Activated CD4-positive, alpha-beta memory T cell treated with anti-CD3 and anti-CD28 coated beads for 36 hours (primary cell): ENCODE measurements at places on chromosomes 6 and 20.
A peak's percentile ranks its signal among the peaks of the same experiment; 100 is the strongest.

DNA sequence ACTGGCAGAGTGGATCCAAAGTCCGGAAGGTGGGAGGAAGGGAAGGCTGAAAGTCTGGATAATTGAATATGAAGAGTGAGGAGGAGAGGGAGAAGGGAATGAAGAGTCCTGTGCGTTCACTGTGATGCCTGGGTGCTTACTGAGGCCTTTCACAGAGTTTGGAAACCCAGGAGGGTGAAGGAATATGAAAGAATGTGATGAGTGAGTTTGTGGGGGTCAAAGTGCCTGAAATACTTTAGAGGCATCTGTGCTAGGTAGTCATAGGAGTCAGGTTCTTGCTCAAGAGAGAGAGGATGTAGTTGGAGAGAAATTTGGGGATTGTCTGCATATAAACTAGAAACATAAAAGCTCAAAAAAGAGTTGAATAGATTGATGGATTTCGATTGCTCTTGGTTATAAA lies 20.7 kb downstream of the NKX2-4 start:
- DNase-seq: no peak

- peak; percentile 8 for DNase-seq
Measured at GRCh38 chr6:123804014-123804786, 535 bp downstream of the NKAIN2 start.

DNA sequence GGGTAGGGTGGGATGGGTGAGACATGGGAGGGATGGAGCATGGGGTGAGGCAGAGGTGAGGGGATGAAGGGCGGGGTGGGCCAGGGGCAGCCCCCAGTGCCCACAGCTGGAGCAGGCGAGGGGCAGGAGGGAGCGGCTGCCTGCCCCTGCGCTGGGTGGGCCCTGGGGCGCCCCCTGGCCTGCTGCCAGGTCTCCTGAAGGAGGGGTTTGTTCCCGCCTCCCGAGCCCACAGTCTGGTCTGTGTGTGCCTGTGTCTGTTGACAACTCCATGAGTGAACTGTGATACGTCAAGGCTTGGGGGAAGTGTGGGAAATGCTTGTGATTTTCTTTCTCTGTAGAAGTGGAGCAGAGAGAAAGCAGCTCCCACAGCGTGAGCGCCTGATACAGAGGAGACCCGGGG lies 10.9 kb upstream of the MRGBP start:
- no peak for DNase-seq

GRCh38 chr6:13485923-13486562 lies 1.4 kb downstream of the GFOD1 start:
- DNase-seq: peak; percentile 46

- DNase-seq: peak; percentile 44
Measured at GRCh38 chr20:53934421-53935343, 135.7 kb downstream of the BCAS1 start.

GRCh38 chr20:24106150-24106800 lies 117.7 kb upstream of the GGTLC1 start:
- no peak for DNase-seq

DNA sequence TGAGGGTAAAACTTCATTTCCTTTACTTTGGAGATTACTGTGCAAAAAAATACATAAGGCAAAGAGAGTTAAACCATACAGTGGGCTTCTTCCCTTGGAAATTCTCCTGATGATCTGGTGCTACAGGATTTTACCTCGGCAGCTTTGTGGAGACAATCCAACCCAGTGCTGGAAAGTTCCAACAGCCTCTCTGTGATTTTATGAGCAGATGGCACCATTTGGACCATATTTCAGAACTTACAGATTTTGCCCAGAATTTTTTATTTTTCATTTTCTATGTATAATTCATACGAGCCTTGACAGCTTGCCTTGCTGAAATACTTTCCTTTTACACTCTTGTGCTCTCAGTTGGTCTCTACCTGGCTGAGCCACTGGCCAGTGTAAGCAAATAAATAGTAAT lies 43.3 kb upstream of the TNFRSF21 start:
- no peak for DNase-seq

DNA sequence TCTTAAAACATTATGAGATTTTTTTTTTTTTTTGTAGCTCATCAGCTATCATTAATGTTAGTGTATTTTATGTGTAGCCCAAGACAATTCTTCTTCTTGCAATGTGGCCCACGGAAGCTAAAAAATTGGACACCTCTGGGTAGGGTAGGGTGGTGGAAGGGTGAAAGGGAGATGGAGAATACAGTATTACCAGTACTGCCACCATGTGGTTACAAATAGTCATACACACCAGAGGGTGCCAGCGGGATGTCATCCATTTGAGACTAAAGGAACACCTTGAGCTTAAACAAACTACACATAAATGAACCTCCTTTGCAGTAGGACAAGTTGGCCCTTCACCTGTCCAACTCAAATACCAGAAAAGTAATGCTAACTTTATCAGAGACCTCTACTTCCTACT lies 601.9 kb downstream of the HTR1B start:
- no peak for DNase-seq

GRCh38 chr6:88442737-88443136 lies 276.6 kb upstream of the CNR1 start:
- DNase-seq: no peak

DNA sequence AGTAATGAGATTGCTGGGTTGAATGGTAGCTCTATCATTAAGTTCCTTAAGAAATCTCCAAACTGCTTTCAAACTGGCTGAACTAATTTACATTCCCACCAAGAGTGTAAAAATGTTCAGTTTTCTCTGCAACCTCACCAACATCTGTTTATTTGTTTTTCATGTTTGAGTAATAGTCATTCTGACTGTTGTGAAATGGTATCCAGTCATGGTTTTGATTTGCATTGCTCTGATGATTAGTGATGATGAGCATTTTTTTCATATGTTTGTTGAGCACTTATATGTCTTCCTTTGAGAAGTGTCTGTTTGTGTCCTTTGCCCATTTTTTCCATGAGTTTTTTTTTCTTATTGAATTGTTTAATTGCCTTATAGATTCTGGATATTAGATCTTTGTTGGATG lies 24.9 kb downstream of the DEFB125 start:
- no peak for DNase-seq

GRCh38 chr6:26367114-26367513 lies 2.1 kb downstream of the BTN3A2 start:
- no peak for DNase-seq

GRCh38 chr6:35084511-35085203 lies 56.5 kb downstream of the TCP11 start:
- no peak for DNase-seq

DNA sequence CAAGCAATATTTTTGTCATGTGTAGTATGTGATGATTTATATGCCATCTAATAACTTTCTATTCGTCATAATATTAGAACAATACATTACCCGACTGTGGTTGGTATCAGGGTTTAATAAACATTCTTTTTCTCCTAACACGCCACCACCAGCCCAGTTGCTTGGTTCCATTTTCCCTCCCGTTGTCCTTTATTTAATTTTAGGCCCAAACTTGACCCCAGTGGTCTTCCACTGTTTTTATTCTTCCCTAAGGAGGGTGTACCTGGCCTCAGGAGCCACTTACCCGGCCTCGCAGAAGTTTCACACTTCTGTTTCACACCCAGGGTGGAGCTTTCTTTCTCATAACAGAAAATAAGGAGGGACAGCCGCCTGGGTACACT lies 33.1 kb upstream of the PIM1 start:
- DNase-seq: no peak

- DNase-seq: no peak
Measured at GRCh38 chr6:138800377-138801150, 4.7 kb downstream of the ECT2L start.

DNA sequence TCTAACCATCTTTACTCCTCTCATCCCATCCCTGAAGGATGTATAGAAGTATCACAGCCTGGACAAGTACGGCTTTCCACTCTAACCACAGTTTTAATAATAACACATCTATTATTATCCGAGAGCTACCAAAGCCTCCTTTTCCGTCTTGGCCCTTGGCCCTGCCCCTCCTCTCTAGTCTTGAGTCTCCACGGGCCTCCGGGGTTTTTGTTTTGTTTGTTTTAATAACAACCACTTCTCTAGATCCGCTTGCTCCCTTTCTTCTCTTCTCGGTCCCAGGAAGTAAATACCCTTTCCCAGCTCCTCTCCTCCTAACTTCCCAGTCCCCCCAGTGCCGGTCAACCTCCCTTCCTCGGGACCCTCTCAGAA lies 661 bp downstream of the LCA5 start:
- no peak for DNase-seq

GRCh38 chr20:16926626-16927430 lies 178.7 kb downstream of the OTOR start:
- DNase-seq: no peak

DNA sequence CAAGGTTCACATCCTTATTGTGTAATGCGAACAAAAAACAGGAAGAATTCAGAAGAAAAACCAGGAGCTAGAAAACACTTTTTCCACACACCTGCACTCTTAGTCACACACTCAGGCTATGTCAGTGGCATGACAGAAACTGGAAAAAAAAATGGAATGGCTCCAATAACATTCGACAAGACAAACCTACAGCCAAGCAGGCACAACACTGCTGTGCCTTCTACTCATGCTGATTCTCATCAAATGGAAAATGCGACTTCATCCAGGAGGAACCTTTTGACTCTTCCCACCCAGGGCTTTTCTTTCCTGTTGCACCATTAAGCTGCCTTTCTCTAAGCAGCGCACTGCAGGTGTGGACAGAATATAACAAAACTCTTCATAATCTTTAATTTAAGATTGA lies 163.2 kb upstream of the BTBD3 start:
- no peak for DNase-seq

DNA sequence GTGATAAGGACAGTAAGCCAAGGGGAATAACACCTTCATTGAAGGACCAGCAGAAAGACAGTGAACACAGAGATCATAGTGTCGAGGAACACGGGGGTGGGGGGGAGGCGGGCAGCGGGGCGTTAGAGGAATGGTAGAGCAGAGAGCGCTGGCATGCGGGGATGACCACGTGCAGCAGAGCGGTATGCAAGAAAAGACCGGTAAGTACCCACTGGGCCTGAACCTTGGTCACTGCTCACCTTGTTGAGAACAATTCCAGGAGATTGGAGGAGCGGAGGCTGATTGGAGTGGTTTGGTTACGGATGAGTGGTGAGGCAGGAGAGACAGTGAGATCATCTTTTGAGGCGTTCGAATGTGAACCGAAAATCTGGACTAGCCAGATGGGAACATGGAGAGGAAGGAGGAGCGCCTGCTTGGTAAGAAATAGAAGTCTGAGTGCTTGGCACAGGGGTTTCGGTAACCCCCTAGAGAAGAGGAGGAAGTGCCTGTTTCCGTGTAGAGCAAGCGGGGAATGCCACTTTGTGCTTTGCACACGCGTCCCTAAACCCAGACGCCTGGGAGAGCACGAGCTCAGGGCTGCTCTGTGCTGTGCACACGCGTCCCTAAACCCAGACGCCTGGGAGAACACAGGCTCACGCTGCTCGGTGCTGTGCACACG lies 70.0 kb downstream of the FAM120B start:
- no peak for DNase-seq

DNA sequence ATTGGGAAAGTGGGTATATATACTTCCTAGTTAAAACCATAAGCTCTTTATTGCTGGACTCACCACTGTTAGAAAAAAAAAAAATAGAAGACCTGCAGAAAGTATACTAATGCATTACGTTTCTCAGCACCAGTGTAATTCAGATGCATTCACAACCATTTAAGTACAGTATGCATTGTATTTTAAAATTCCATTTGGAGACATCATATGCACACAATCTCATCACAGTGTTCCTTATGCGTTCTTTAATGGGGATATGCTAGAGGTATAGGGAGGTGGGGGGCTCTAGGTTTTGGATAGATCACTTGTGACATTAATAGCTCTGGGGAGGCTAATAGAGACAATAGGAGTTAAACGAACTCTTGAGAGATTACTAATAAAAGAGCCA lies 9.4 kb downstream of the TFAP2A start:
- DNase-seq: no peak

- DNase-seq: no peak
Measured at GRCh38 chr6:125454351-125454750, 152.6 kb upstream of the HDDC2 start.

DNA sequence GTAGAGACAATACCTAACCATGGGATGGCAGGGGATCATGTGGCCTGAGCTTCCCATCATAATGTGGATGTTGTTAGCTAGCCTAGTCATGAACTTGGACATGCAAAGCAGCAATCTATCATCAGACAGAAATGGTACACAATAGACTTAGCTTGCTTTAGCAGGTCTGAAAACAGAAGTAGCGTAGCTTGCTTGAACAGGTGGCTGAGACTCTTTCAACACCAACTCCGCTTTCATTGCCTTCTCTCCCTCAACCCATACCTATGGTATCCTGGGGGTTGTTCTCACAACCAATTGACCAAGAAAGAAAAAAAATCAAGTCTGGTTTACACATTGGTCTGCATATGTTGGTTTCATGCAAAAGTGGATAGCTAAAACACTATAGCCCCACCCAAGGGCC lies 23.0 kb downstream of the CD164 start:
- no peak for DNase-seq

- DNase-seq: no peak
Measured at GRCh38 chr20:32152421-32153155, 43.1 kb downstream of the TM9SF4 start.

GRCh38 chr6:16437984-16438383 lies 199.6 kb downstream of the GMPR start:
- peak; percentile 73 for DNase-seq
